ENCODE measurements at places on chromosomes 7 and 10. TPM values are rescaled to one million over a fixed set of nuclear protein-coding genes. Genes with fewer than 3 reads are reported as not detected.

DNA sequence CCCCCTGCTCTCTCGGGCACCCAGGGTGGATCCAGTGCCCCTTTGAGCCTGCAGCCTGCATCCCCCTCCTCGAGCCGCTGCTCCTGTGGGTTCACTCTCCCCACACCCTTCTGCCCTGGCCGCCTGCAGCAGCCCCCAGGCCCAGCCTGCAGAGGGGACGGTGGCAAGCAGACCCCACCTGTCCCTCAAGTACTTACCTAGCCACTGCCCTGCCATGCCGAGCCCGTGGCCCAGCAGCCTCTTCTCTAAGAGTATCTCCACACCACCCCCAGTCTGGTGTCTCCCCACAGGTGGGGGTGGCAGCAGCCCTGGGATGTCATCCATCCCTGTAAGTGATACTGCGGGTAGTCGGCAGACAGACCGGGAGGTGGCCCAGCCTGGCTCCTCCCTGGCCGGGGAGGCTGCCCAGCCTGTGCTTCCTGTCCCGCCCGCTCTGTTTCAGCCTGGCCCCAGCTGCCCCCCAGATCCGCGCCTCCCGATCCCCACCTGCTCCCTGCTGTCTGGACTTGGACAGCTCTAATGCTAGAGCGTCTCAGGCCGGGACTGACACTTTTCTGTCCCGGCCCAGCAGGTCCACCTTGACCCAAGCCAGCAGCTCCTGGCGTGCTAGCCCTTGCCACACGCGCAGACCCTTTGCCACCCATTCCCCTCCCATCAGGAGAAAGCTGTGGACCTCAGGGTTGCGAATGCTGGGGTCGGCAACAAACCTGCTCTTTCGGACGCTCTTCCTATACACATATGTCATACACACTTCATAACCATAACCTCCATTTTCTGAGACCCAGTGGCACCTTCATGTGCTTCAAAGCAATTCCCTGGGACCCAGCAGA, 25.0 kb downstream of the YKT6 start:
- H3K27ac ChIP-seq: no peak overlapping the region
- H3K36me3 ChIP-seq: no peaks in the 10 kb centered on the region
- peaks cover 6% of the 10 kb centered on the region for H3K4me1 ChIP-seq
- no peak overlapping the region for H3K4me3 ChIP-seq
- H3K27me3 ChIP-seq: peaks cover 6% of the 10 kb centered on the region

GRCh38 chr10:133258066-133258817, 18.4 kb downstream of the ADAM8 start:
- H3K36me3 ChIP-seq: no peaks in the 10 kb centered on the region
- peaks cover 36% of the 10 kb centered on the region for H3K27me3 ChIP-seq
- H3K4me3 ChIP-seq: no peak overlapping the region
- DNase-seq: no peak
- no peak overlapping the region for H3K27ac ChIP-seq
- H3K4me1 ChIP-seq: peaks cover 13% of the 10 kb centered on the region

DNA sequence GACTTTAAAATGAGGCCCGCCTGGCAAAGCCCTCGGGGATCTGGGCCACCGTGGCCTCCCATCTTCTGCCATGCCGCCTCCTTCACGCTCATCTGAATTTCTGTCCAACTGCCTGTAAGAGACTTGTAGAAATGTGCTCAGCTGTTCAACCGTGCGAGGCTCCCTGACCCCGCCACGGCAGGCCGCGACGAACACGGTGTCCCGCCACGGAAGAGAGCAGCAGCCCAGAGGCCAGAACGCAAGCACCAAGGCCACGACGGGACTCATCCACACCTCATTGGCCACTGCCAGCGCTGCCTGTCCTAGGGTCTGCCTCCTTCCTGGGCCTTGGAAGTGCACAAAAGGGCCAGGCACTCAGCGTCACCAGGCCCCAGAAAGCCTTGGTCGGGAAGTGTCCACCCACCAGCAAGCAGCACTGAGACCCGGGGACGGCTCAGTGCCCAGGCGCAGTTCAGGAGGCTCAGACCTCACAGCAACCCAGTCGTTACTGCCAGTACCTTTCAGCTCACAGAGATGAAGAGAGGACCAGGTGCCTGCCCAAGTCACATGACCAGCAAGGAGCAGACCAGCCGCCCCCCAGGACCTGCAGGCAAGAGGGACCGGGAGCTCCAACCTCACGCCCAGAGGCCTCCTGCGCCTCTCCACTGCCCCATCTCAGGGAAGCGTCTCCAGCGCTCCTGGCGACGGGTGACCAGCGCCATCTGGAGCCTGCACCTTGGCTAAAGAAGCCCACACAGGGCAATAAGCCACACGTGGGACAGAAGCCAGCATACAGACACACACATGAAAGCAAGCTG, 85.9 kb downstream of the MAD1L1 start:
- H3K4me1 ChIP-seq: peaks cover 9% of the 10 kb centered on the region
- H3K4me3 ChIP-seq: no peak overlapping the region
- no peaks in the 10 kb centered on the region for H3K27me3 ChIP-seq
- no peak for DNase-seq
- H3K36me3 ChIP-seq: no peaks in the 10 kb centered on the region

SLC26A4 gene
- 0.12 TPM for total RNA-seq
